ENCODE measurements at places on chromosomes 6 and 20.

GRCh38 chr6:150004101-150004782, 21.1 kb downstream of the RAET1L start:
- no peak for DNase-seq

- DNase-seq = no peak
Observed at GRCh38 chr20:15047042-15047441, 709.6 kb upstream of the FLRT3 start.

GRCh38 chr6:159213405-159213804, 44.2 kb downstream of the FNDC1 start:
- DNase-seq = no peak

DNA sequence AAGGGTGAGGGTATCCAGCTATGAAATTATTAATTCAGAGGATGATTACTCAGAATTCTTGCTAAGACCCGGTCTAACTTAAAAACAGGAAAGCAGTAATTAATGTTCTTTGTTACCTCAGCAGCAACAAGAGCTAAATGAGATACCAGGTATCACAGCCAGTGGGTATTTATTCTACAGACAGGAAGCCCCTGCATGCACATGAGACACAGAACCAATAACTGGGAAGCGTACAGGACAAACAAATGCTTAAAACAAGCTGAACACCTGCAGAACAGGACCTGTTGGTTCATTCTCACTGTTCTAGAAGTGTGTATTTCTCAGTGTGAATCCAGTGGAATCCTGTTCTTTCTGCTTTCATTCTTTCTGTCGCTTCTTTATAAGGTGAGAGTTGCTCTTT, 30.9 kb downstream of the SCML4 start:
- no peak for DNase-seq

DNA sequence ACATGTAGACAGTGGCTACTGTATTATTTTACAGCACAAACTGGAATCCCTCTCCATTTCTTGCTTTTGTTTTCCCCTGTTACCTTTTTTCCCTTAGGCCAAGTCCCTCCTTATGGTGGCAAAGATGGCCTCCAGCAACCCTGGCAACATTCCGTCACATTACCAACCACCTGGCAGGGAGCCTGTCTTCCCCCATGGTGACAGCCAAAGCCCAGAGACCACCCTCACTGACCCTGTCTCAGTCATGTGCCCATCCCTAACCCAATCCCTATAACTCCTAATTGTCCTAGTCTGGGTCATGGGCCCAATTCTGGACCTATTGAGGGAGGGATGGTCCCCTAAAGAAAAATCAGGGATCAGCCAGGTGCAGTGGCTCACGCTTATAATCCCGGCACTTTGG, 27.6 kb downstream of the PARD6B start:
- no peak for DNase-seq

DNA sequence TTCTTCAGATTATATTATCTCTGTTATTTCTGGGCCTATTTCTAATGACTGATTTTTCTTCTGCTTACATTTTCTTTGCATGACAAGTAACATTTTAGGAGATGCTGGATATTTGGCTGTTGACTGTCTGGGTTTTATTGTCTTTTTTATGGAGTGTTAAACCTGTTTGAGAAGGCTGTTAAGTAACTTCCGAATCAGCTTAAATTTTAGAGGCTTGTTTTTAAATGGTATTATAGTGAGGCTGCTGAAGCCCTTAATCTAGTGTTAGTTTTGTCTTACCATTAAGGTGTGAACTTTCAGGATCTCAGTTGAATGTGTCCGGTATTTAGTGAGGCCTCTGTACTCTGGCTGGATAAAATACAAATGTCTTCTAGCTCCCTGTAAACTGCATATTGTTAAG, 109.8 kb downstream of the EYA4 start:
- no peak for DNase-seq

DNA sequence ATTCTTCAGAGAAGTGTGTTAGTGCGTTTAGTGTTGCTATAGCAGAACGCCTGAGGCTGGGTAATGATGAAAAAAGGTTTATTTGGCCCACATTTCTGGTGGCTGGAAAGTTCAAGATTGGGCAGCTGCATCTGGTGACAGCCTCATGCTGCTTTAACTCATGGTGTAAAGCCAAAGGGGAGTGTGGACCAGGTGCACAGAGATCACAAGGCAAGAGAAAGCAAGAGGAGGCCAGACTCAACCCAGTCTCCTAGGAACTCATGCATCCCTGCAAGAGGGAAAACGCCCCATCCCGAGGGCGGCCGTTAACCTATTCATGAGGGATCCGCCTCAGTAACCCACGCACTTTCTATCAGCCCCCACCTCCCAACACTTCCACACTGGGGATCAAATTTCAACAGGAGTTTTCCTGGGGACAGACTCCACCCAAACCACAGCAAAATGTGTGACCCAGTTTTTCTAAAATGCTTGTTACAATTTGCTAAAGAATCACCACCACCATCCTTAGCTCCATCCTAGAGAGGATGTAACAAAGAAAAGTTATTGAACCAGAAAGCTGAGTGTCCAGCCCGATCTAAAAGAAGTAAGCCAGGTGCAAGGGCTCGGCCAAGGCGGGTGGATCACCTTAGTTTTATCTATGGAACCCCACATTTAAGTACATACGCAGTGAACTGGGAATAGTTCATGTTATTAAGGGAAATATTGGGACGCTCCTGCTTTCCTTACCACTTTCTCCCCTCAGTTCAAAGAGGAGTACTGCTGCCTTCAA, 164.8 kb downstream of the QKI start:
- no peak for DNase-seq

DNA sequence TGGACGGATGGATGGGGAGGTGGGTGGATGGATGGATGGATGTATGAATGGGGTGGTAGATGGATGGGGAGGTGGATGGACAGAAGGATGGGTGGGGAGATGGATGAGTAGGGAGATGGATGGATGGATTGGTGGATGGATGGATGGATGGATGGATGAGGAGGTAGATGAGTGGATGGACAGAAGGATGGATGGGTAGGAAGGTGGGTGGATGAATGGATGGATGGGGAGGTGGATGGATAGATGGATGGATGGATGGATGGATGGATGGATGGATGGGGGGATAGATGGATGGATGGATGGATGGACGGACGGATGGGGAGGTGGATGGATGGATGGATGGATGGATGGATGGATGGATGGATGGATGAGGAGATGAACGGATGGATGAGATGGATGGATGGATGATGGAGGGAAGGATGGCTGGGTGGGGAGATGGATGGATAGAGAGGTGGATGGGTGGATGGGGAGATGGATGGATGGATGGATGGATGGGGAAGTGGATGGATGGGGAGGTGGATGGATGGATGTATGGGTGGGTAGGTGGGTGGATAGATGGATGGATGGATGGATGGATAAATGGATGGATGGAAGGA, 7.2 kb downstream of the EEF1A2 start:
- DNase-seq = no peak

GRCh38 chr6:36650848-36651478, 27.6 kb upstream of the CDKN1A start:
- no peak for DNase-seq

DNA sequence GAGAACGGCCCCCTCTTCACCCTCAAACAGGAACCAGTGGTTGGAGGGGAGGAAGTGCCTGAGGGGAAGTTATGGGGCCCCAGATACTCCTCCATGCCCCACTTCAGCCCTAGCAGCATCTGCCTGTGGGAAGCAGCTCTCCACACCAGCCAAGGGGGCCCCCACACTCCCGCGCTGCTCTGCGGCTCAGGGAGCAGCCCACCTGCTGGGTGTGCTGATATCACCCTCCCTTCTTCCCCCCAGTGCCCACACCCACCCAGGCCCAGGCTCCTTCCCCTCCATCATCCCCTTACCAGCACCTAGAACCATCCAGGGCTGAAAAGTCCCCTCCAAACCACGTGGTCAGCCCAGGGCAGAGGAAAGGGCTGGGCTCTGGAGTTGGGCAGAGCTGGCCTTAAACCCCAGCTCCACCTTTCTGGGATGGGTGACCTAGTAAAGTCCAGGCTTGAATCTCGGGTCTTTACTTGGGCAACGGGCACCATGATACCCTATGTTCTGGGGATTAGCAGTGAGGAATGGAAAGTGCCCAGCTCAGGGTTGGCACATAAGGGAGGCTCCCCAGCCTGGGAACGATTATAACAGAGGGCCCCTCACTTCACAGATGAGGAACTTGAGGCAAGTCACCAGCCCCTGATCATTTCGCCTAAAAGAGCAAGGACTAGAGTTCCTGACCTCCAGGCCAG, 663 bp downstream of the LST1 start:
- DNase-seq = no peak

DNA sequence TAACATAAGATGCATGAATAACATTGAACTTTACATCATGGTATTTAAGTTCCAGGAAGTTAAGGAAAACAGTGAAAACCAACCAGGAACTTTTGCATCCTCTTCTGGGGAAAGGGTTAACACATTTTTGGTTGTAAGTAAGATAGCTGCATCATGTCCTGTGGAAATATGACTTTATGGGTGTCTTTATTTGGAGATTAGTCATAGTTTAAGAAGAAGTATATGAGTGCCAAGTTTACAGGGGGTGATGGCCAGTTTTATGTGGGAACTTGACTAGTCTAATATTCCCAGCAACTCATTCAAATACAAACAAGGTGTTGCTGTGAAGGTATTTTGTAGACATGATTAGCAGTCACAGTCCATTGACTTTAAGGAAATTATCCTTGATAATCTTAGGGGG, 78.0 kb downstream of the PDE10A start:
- DNase-seq = no peak

- DNase-seq = no peak
Observed at GRCh38 chr6:1334684-1335083, 22.8 kb downstream of the FOXQ1 start.

DNA sequence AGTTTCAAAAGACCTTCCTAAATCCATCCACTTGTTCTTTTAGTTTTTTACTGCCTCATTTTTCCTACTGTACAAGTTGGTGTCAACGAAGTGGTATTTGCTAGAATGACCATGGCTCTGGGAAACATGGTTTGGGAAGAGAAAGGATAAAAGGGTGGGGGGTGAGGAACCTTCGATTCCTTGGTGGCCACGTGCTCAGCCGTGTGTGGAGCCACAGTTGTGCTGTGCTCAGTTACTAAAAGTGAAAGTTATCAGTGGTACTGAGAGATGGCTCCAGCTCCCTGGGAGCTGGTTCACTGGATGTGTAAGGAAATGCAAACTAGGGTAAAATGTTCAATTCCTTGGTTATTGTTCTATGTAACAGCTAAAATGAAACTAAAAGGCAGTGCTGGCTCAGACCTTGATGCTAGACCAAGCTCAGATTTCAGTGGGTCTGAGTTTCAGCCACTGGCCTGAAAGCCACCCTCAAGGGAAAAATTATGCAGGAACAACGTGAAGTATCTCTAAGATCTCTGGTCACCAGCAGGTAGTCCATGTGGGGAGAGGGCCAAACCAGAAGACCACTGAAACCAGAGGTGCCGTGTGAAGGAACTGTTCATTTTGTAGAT, 7.4 kb upstream of the SLC22A2 start:
- DNase-seq = no peak

DNA sequence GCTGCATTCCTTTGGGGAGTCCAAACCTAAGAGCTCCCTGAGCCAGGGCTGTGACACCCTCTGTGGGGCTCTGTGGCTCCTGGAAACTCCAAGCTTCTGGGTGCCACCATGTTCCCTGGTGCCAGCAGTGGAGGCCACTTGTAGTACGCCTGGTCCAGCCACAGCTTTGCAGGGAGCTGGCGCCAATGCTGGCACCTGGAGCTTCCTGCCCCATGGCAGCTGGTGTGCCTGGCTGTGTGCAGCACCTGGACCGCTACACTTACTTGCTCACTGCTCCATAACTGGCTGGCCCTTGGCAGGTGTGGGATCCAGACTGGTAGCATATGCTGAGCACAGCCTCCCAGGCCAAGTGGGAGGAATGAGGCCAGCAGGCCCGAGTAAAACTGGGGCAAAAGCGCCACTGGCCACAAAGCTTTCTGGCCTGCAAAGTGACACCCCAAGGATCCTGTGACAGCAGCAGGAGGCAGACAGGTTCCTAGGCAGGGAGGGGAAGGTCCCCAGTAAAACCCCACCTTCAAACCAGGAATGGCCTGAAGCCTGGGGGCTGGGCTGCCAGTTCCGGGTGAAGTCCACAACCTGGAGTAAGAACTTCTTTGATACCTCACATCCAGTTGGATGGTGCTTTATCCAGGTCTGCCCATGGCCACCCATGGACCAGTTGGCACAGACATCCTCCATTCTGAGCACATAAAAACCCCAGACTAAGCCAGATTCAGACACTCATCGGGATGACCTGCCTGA, 461.0 kb downstream of the TBC1D32 start:
- no peak for DNase-seq

GRCh38 chr6:149563928-149564325, 2.2 kb upstream of the GINM1 start:
- DNase-seq = no peak

- no peak for DNase-seq
Observed at GRCh38 chr6:119065382-119065781, 13.1 kb downstream of the FAM184A start.

GRCh38 chr6:156421933-156422332, 355.2 kb upstream of the ARID1B start:
- no peak for DNase-seq

All from activated naive CD4-positive, alpha-beta T cell treated with anti-CD3 and anti-CD28 coated beads, Interleukin-2, amount 50 U/mL, for 16 hours (primary cell).